ENCODE measurements at places on chromosomes 5 and 9. TPM values are rescaled to one million over a fixed set of nuclear protein-coding genes. Genes with fewer than 3 reads are reported as not detected.

The ERAP2 gene
- total RNA-seq: 14.8 TPM

- DNase-seq: no peak
Measured at GRCh38 chr5:14675865-14676300, 11.4 kb downstream of the OTULIN start.

GRCh38 chr9:133584167-133584558 is 25.0 kb downstream of the FAM163B start:
- no peak for DNase-seq

DNA sequence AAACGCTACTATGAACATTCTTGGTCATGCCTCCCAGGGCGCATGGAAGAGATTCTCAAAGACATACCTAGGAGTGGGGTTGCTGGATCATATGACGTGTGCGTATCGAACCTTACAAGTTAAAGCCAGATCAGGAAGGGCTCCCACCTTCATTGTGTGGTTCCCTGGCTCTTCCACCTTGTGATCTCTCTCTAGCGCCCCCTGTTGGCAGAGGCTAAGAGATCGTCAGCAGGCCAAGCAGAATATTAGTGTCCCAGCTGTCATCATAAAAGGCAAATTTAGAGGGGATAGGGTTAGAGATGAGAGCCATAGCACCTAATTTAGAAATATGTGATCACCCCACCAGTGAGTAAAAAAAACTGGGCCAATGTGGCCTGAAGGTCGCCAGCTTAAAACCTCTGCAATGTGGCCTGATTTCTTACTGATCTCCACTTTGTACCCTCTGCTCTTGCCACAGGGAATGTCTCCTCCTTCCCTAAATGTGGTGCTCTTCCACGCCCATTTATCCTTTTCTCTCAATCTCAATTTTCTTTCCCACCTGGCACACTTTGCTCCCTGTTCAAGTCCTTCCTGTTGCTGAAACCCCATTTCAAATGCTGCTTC is 91.7 kb upstream of the SHB start:
- peak; percentile 68 for DNase-seq

The DBH gene
- total RNA-seq: 0.13 TPM

The GLRA1 gene
- total RNA-seq: not detected

DNA sequence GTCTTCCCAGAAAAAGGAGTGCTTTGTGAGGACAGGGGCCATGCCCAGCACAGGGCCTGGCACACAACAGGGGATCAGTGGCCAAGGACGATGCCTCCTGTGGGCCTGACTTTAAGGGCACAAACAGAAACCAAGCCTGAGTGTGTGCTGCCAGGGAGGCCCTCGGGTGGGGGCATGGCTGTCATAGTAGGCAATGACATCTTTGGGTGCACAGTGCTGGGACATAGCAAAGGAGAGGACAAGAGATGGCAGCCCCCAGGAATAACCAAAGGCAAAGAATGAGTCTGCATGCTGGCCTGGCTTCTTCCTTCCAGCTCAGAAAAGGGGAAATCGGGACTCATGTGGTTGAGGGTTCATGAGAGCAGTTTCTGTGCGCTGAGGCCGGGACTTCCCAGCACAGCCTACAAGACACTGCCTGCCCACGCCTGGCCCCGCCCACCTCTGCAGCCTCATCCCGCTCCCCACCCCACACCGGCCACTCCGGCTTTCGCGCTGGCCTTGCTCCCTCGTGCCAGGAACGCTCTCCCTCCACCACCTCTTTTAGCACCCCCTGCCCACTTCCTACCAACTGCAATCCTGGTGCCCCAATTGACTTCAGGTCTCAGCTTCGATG is 13.8 kb upstream of the LHX2 start:
- peak; percentile 73 for DNase-seq

DNA sequence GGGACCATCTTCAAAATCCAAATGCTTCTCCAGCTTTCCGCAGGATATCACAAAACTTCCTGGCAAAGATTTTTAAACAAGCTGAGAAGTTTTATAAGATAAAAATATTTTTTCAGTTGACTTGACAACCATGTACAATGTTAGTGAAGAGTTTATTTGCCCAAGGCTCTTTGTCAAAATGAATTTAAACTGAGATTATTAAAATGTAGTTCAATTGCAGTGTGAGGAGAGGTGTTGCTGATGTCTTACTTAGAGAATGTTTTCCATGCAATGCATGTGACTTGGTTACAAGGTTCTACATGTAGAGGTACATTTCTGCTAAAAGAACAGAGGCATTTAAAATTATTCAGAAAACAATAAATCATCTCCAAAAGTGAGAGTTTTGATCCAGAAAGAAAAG is 131.4 kb upstream of the MINAR2 start:
- DNase-seq: no peak

Measured in sciatic nerve (tissue), 2 donors.